ENCODE measurements at places on chromosomes 13 and 19.

- peak; percentile 5 for DNase-seq
Measured at GRCh38 chr19:28961772-28962500, 251.0 kb downstream of the UQCRFS1 start.

DNA sequence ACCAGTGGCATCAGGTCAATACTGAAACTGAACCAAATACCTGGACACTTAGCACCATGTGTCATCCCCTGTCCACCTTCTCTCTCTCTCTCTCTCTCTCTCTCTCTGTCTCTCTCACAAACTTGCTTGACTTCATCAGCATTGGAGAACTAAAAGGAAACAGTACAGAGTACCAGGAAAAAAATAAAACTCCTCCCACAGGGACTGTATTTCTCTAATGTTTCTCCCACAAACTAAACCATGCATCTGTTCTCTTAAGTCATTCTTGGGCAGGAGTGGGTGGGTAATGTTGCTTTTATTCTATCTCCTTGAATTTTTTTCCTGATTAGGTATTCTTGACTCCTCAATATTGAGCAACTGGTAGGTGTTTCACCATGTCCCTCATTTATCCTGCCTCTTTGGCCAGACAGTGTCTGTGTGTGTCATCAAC is 112.9 kb upstream of the CACNA1A start:
- DNase-seq = no peak

- DNase-seq = no peak
Measured at GRCh38 chr13:63696055-63696454, 2280.4 kb upstream of the PCDH20 start.

- DNase-seq = no peak
Measured at GRCh38 chr13:80450386-80450785, 109.5 kb upstream of the SPRY2 start.

DNA sequence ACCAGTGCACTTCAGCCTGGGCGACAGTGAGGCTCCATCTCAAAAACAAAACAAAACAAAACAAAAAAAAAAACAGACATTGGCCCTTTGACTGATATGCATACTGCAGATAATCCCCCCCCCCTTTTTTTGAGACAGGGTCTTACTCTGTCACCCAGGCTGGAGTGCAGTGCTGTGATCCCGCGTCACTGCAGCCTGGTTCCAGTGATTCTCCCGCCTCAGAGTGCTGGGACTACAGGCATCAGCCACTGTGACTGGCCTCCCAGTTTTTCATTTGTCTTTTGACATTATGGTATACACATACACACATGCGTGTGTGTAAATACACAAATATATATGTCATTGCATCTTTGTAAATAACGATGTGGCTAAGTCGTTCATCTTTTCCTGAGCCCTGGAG is 61.8 kb downstream of the ATP11A start:
- DNase-seq = no peak

DNA sequence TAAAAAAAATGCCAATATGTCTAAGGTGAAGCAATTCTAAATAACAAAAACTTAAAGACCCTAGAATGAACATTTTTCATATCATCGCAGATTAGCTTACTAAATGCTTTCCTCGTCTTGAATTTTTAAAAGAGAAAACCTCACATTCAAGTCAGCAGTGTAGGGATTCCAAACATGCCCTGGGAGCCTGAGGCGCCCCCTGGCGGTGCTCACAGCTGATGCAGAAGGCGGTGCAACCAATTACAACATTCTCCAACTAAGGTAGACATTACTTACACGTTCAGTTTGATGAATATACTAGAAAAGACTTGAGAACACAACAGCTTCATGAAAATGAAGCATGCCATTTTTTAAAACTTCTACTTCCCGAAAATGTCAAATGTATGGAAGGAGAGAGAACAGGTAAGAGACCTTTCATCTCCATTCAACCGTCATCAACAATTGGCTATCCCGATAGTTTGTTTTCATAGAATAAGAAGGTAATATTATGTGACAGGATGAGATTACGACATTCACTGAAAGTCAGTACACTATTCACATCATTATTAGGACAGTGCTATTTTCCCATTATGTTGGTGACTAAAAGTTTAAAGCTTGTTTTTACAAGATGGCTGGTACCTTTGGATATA is 304.4 kb downstream of the DCLK1 start:
- DNase-seq = no peak

GRCh38 chr19:35281303-35281702 is 1.0 kb upstream of the HAMP start:
- DNase-seq = no peak

DNA sequence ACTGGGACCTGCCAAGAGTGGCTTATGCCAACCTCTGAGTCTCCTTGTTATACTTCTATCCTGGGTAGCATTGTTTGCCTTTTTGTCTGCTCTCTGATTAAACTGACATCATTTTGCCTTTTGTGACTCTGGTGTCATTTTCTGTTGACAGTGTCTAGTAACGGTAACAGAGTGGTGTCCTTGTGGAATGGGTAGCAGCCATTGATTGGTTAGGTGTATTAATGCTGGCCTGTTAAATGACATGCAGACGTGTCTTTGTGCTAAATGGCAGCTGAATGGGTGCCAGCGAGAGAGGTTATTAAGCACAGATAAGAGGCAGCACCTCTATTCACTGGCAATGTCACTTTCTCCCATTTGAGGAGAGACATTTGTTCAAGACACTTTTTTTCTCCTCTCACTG is 1289.4 kb downstream of the PCDH9 start:
- DNase-seq = no peak

DNA sequence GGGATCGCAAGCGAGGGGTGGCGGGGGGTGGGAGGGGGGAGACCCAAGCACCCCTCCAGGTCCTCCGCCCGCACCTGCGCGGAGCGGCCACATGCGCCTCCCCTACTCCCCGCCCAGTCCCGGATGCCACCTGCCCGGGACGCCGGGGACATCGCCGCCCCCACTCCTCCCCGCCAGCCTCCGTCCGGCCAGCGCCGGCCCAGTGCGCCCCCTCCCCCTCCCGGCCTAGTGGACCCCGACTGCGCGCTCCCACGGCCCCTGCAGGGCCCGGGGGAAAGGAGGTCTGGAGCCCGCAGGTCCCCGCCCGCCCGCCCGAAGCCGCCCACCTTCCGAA is 263 bp downstream of the RHPN2 start:
- no peak for DNase-seq

- no peak for DNase-seq
Measured at GRCh38 chr13:98785405-98785804, 32.9 kb upstream of the SLC15A1 start.

DNA sequence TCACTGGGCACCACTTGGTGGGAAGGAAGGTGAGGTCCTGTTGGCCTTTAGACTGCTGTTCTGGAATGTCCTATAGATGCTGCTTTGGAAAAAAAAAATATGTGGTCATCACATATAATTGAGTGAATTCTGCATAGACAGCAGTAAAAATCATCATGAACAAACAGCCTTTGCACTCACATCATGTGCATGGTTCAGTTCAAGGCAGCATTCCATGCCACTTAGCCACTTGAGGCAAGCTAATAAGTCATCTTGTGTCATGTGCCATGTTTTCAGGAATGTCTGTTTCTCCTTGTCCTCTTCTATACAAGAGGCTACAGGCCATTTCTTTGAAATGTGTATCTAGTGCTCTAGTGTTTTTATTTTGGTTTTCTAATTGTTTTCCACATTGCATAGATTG is 43.9 kb upstream of the TSC22D1 start:
- DNase-seq = no peak

DNA sequence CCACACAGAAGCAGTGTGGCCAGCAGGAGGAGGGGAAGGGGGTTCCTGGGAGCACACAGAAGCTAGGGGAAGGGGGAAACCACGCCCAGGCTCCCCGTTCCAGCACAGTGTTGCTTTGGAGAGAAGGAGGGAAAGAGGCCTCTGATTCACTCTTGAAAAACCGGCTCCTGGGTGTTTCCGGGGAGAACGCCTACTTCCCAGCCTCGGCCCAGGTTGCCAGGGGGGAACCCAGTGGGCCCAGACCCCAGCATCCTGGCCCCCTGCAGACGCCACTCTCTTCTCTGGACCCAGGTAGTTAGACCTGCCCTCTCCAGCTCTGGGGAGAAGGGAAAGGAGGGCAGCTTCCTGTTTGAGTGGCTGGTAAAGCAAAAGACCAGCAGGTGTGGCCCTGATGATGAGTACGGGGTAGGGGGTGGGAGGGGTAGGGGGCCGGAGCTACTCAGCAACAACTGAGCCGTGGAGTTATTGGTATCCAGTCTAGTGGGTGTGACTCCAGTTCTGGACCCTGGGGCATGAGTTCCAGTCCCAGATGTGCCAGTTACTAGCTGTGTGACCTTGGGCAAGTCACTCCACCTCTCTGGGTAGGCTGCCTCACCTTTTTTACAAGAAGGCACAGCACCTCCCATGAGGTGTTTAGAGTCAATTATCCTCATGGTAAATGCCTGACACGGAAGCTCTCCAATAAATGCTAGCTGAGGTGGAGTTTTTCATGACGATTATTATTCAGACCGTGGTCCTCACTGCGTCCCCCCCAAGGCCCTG is 836 bp downstream of the GIPC1 start:
- DNase-seq = no peak

DNA sequence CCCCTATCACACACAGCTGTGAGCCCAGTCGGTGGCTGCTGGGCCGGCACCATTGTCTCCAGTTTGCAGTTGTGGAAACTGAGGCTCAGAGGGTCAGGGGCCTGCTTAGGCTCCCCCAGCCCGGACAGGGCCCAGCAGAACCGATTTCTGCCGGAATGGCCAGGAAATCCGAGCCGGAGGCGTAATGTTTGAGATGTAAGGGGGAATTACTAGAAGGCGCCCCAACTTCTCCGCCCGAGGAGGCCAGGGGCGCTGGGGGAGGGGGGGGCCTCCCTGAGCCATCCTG is 962 bp downstream of the KISS1R start:
- no peak for DNase-seq
